ENCODE measurements at places on chromosomes 16 and 17. TPM values are rescaled to one million over a fixed set of nuclear protein-coding genes. Genes with fewer than 3 reads are reported as not detected.

Gene SLC25A39
- polyA plus RNA-seq: 249 TPM

GRCh38 chr16:49596068-49596467, 222.5 kb downstream of the C16orf78 start:
- DNase-seq: no peak

- no peak for DNase-seq
Measured at GRCh38 chr17:81582749-81583148, 30.6 kb upstream of the FAAP100 start.

- DNase-seq: no peak
Measured at GRCh38 chr16:35745821-35746248, 2286.4 kb downstream of the TP53TG3F start.

- no peak for DNase-seq
Measured at GRCh38 chr17:32586666-32587065, 99.9 kb downstream of the CDK5R1 start.

DNA sequence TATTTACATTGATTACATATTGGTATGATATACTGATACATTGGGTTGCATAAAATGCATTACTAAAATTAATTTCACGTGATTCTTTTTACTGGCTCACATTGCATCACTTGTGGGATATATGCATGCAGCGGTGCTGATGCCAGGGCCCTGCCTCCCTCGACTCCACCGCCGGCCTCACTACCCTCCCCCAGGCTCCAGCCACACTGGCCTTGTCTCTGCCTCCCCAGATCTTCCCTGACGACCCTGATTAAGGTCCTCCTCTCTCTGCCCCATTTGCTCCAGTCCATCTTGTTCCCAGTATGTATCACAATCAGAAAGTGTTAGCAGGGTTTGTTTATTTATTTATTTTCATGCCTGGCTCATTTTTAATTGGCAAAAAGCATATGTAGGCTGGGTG, 306.8 kb downstream of the FOXL1 start:
- no peak for DNase-seq

- peak; percentile 36 for DNase-seq
Measured at GRCh38 chr17:17235212-17236174, 1.5 kb downstream of the FLCN start.

DNA sequence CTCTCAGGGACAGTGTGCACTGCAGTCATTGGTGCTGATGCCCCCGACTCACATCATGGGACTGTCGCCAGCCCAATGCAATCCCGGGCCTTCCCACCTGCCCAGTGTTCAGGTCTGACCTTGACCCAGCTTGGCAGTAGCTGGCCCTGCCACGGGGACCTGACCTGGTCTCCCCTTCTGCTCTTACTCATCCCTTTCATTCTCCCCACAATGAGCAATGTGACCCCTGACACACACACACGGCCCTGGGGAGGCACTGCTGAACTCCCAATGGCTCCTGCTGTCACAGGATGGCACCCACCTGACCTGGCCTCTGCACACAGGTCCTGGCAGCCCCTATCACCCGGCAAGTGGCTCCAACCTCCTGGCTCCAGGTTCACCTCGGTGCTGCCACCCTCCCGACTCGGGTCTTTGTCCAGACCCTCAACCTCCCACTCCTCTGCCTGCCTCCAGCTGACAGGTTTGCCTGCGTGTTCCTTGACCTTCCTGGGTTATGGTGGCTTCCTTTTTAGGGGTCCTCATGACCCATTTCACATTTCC, 6.6 kb downstream of the CD300C start:
- no peak for DNase-seq

DNA sequence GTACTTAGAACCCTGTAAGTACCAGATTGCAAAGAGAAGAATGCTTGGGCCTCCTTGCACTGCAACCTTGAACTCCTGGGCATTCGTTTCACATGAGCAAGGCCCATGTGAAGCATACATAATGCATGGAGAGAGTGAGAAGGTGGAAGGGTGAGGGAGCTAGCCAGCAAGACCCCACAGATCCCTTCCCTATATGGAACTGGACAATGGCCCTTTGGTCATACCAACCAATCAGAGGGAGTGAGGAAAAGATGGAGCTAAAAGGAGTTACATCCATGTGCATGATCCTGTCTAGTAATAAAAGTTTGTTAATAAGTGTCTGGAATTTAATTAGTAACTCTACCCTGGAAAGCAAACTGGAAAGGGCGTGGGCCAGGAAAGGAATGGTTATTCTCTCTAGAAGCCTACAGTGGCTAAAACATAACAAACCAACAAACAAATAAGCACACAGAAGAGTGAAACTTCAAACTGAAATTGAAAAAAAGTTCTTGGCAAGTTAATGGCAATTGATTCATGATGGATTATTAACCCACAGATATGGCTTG, 29.6 kb downstream of the DNAH3 start:
- DNase-seq: no peak

DNA sequence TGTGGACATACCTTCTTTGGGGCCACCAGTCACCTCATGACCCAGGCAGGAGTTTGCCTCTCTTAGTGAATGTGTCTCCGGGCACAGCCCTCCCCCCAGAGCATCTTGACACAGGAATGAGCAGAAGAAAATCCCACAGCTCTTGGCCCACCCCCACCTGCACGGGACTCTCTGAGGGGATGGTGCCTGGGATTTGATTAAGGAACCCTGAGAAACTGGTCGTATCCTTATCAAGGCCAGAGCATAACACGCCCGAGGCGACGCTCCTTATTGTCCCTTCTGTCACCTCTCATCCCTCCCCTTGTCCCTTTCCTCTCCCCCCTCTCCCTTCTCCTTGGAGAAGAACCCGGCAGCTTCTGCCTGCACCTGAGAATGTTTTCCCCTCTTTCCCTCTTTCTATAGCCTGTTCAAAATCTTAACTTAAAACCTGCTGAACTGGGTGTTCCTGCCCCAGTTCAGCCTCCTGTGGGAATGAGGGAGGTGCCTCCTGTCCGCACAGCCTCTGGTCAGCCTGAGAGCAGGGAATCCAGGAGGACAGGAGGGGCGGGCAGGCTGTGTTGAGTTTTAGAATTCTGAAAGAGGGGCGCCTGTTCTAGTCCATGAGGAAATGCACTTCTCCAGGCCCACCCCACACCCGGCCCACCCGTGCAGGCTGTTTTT, 140.7 kb upstream of the PLCG2 start:
- DNase-seq: no peak

Measured in foreskin keratinocyte (primary cell).